ENCODE measurements at places on chromosomes 2 and 18.

DNA sequence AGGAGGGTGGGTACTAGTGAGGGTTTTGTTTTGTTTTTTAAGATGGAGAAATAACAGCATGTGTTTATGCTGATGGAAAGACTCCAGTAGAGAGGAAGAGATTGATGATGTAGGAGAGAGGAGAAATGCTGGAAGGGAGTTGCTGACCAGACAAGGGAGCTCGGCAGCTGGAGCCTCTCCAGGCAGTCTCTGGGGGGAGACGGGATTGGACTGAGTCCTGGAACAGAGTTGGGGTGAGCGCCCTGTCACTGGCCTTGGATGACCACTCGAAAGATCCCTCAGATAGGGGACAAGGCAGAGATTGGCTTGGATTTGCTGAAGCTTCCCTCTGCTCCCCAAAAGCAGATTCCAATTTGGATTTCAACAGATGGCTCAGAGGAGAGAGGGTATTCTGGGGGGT lies 197.7 kb downstream of the NAPG start:
- no peak for DNase-seq

GRCh38 chr2:73925033-73925704 lies 1.5 kb upstream of the DGUOK start:
- DNase-seq: no peak

DNA sequence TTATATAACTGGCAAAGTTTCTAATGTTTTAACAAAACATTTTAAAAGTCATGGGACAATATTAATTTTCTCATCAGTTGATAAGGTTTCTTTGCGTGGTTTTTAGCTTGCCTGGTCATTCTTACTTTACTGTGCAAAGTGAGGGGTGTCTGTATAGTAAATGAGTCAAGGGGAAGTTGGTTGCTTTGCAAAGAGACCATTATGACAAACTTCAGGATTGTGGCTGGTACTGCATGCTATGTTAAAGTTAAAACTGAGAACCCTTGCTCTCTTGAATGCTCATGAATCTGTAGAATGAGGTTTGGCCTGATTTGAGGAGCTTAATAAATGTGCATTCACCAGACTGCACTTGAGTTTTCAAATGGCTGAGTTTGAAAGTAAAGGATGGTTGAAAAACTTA lies 47.0 kb downstream of the COL4A4 start:
- no peak for DNase-seq

DNA sequence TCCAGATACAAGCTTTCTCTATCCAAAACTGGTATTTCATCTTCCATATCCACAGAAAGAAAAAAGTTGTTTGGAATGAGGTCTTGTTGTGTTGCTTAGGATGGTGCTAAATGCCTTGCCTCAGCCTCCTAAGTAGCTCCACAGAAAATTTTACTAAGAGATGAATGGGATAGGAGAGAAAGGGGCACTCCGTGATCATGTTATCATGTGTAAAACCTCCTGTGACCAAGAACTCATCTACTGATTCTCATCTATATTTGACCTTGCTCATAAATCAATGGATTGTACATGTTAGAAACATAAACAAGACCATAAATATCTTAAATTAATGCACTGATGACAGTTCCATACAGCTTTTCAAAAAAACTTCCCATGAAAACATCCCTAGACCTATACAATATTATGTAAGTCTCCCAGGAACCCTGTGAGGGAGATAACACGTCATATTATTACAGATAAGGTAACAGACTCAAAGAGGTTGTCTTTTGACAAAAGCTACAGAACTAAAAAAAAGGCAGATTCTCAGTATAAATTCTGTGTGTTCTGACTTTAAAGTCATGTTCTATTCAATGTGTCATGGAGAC lies 29.3 kb upstream of the KYNU start:
- DNase-seq: no peak

- no peak for DNase-seq
Measured at GRCh38 chr2:43792653-43793052, 18.8 kb downstream of the DYNC2LI1 start.

GRCh38 chr2:45043174-45043573 lies 33.9 kb upstream of the SIX2 start:
- DNase-seq: peak; percentile 9

DNA sequence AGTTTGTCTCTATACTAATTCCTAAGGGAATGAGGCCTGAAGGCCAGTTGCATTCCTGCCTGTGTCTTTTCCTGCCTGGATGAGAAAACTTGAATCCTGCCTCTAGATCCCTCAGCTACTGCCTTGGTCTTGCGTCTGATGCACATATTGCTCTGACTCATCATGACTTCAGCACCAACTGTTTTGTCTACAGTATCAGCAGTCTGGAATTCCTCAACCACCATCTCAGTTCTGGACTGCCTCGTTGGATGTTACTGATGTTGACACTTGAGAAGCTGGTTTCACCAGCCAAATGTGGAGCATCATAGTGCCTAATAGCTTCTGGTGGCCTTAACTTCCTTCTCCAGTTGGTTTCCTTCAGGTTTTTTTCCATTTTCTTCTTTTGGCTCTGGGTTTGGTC lies 211.0 kb downstream of the CTNNA2 start:
- DNase-seq: no peak

GRCh38 chr2:122859260-122859659 lies 1103.8 kb downstream of the TSN start:
- no peak for DNase-seq

DNA sequence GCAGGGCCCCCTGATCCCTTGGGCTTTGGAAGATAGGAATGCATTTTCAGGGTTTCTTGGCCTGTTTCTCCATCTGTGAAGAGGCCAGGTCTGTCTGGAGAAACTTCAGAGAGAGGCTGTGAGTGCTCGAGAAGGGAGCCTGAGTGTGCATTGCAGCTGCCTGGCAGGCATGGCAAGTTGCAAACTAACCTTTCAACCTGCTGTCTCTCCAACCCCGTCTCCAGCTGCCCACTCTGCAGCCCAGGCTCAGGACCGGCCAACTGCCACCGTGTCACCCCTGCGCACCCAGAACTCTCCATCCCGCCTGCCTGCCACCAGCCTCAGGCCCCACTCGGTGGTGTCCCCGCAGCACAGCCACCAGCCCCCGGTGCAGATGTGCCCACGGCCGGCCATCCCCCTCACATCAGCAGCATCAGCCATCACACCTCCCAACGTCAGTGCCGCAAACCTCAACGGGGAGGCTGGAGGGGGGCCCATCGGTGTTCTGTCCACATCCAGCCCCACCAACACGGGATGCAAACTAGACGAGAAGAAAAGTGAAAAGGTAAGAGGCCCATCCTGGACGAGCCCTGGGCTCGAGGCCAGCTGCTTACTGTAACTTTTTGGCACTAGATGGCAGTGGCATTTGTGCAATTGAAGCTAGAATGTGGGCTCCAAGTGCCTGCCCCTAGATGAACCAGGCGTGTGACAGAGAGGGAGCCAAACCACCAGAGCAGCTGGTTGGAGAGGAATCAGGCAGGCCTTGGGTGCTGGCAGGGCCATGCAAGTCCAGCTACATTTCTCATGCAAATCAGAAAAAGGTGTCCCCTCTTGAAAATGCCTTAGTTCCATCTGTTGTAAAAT lies 164.6 kb downstream of the SEPTIN10 start:
- no peak for DNase-seq

DNA sequence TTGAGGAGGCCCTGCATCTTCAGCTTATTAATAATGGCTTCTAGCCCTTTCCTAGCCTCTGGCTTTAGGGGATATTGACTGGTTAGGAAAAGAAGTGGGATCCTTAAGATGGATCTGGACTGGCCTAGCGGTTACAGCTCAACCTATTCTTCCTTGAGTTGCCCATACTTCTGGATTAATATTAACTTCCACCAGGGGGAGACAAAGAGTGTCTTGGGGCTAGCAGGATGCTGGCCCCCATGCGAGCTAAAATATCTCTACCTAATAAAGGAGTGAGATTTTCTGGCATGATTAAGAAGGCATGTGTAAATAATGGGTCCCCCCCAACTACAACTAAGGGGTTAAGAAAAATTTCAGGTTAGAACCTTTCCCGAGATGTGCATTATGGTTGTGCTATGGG lies 23.2 kb upstream of the PLA2R1 start:
- DNase-seq: no peak

DNA sequence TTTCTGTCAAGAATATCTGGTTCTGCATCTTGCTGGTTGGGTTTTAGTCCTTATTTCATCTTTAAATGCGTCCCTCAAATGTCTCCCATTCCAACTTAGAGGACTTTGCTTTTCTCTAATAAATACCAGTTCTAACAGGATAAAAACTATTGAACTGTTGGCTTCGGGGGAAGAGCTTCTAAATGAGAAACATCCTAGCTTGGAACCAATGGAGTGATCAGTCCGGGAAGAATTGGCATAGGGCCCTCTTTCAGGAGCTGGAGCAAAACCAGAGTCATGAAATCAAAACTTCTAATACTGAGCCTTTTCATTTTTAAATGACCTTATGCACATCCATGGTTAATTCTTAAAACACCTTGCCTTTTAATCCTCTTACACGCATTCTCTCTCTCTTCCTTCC lies 401.6 kb upstream of the SMIM21 start:
- no peak for DNase-seq

DNA sequence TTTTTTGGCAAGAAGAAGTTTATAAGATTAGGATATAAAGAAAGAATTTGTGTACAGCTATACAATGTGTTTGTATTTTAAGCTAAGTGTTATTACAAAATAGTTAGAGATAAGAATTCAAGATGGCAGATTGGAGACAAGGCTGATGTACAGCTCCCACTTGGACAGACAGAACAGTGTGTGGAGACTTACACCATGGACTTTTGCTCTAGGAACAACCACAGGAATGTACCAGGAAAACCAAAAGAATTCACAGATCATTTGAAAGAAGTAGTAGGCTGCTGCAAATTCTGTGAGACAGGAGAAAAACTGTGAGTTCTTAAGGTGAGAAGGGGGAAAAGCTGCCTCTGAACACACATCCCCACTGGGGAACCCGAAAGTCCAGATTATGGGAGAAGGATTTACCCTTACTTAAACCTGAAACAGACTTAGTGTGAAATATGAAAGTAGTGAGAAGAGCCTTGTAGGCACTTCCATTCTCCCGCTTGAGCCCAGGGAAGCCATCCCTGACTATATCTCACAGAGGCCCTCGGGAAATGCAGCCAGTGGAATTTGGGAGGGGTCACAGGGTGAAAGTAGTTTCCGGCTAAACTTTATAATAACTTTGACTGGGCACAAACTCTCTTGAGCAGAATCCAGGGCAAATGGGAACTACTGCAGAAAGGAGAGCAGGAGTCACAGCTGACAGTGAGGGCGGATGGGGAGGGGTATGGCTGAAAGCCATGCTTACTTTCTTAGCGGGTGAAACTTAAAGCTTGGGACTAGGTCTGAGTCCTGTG lies 11.6 kb upstream of the RPRD1A start:
- DNase-seq: no peak

DNA sequence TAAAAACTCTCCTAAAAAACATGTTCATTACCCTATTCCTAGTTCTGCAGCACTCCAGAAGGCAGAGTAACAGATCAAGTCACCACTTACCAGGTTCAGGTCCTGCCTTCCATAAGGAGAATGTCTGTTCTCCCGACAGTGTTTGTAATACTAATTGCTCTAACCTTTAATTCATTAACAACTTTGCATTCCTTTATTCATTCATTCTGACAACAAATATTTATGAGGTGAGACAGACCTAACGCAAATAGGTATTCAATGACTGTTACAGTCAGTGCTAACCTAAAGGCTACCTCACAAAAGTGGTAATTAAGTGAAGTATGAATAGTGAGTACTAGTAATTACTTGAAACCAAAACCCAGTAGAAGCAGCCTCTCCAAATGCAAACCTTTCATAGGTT lies 224.0 kb downstream of the AFF3 start:
- no peak for DNase-seq

DNA sequence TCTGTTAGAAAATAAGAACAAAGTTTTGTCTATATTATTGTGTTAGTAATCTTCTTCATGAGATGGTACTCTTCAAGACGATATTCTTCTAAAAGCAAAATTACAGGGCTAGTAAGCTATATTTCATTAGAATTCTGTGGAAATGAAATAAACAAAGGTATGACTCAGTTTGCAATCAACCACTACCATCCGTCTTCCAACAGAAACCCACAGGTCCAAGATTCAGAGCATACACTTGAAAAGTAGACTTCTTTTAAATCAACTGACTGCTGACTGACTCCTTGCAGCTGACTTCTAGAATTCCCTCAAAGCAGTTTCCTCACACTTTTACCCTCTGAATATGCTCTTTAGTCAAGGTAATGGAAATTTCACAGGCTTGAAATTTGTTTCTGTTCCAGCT lies 193.7 kb downstream of the GCA start:
- DNase-seq: no peak

DNA sequence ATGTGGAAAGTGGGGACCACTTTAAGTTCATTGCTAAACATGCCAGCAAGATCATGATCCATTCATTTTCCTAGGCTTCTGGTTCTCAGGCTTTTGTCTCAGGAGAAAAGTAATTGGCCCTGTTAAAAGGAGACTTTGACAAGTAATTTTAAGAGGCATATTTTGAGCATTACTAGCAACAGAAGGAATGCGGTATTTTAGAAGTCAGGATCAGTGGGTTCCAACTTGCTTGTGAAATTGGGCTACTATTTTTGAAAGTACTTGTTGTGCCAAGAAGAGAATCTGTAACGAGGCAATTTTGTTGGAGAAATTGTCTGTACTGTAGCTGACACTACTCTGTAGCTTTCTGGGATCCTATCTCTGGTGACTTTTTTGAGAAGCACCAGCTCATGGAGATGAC lies 59.4 kb downstream of the CERS6 start:
- DNase-seq: no peak

DNA sequence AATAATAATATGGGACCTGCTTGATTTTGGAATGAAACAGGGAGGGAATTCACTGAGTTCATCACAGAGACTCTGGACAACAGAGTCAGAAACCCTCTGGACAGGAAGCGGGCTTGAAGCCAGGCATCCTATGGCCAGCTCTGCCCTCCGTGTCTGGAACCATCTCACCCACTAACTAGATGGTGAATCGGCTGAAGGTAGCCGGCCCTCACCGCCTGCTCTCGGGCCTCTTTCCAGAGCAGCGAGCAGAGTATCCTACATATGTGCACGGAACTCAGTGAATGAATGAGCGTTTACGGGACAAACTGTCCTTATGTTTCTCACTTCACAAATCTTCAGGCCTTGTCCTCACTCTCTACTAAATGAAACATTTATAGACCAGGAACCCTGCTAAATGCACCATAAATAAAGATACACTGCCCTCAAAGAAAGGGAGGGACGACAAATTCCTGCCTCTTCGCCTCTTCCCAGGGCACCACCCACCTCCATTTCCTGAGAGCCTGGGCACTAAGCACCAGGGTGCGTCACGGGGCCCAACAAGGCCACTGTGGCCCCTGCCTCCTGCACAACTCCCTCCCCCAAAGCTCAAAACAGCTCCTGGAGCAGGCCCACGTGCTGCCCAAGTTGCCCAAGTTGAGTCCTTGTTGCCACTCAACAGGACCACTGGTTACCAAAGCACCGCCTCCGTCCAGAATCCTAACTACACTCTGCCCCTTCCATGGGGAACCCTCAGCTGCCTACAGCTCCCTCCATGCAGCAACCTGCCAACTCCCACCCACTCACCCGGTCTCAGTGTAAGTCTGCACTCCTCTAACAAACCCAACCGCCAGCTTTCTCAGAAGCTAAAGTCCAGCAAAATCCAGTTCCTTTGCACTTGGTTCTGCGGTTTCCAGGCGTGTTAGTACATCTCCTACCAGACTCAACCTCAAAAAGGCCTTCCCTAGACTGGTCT lies 1.7 kb downstream of the TBC1D8 start:
- peak; percentile 53 for DNase-seq
